A549 treated with ZK216348 at 1 μM for 4 hours (cell line): ENCODE measurements at places on chromosomes 1 and 21. TPM values are rescaled to one million over a fixed set of nuclear protein-coding genes. Genes with fewer than 3 reads are reported as not detected.

The PAFAH2 gene
- total RNA-seq: 5.5 to 8.8 TPM (median 6.9 TPM) in 5 replicates

The KRTAP19-8 gene
- total RNA-seq: not detected in 5 replicates

The GLIS1 gene
- 0.08 TPM in 1 of 5 replicates, not detected in the others for total RNA-seq

The OR2T2 gene
- not detected in 5 replicates for total RNA-seq

The SH2D2A gene
- total RNA-seq: 3.0 to 5.3 TPM (median 4.0 TPM) in 5 replicates
